Activated CD8-positive, alpha-beta memory T cell treated with anti-CD3 and anti-CD28 coated beads for 1 hour (primary cell): ENCODE measurements at places on chromosomes 2 and 18.

- DNase-seq, result no peak
Measured at GRCh38 chr2:12710301-12710700, 6.4 kb upstream of the TRIB2 start.

DNA sequence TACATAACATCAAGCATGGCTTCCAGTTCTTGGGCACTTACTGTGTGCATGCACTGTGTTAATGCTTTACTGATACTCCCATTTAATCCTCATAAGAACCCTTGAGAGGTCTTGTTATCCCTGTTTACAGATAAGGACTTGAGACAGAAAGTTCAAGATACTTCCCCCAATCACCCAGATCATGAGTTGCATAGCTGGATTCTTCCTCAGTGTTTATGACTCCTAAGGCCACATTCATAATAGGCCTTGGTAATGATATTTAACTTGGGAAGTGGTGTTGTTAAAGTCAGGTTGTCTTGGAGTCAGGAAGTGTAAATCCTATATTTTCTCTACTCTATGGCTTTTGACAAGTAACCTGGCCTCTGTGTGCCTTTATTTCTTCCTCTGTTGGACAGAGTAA, 22.7 kb downstream of the NOSTRIN start:
- DNase-seq, result no peak

GRCh38 chr2:181121996-181122395, 141.6 kb downstream of the UBE2E3 start:
- DNase-seq, result no peak

DNA sequence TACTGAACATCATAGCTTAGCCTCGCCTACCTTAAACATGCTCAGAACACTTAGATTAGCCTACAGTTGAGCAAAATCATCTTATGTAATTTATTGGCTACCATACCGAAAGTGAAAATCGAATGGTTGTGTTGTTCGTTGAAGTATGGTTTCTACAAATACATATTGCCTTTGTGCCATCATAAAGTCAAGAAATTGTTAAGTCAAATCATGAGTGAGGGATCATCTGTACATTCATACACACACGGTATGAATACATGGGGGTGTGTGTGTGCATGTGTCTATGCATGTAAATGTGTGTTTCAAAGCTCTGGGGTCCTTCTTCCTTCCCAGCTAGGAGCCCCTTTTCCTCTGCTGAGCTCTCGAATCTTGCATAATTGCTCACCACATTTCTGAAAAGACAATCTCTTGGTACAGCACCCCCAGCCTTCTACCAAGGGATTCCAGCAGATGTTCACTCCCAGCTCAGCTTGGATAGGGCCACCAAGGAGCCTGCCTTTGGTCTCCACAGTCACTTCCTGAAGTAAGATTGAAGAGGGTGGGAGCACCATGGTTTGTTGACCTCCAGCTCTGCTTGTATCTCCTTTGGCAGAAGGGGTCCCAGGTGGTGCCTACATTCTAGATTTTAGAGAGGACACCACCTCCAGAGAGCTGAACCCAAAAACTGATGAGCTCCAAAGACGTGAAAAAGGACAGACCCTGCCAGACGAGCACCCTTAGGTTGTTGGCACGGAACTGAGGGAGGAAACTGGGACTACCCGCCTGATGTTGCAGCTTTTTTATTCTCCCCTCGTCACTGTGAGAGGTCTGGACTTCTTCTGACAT, 33.2 kb upstream of the CYP1B1 start:
- DNase-seq, result no peak

DNA sequence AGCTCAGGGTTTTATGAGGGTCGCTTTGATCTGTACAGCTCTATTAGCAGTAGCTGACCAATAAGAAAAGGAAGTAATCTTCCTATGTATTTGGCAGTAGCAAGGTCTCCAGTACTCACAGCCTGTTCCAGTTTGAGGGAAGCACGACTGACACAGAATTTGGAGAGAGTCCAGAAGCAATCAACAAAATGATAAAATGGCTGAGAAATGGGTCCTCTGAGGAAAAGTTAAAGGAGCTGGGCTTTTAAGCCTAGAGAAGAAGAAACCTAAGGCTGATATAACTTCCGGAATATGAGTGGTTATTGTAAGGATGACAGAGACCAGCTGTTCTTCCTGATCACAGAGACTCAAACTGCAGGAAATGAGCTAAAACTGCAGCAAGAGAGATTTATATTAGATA, 382.8 kb downstream of the GPD2 start:
- no peak for DNase-seq

DNA sequence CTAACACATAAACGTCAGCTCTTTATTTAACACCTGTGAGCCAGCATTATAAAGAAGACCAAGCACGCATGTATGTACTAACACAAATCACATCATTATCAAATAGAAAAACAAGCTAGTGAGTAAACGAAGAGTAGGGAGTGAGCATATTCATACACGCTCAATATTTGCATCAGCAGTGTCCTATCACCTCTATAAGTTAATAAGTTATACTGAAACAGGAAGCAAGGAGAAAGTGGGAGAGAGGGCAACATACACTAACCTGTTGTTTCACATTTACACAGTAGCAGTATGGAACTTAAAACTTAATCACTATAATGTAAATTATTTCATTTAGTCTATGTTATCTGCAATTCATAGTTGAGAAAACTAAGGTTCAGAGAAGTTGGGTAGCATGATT, 321.5 kb upstream of the TANK start:
- no peak for DNase-seq

DNA sequence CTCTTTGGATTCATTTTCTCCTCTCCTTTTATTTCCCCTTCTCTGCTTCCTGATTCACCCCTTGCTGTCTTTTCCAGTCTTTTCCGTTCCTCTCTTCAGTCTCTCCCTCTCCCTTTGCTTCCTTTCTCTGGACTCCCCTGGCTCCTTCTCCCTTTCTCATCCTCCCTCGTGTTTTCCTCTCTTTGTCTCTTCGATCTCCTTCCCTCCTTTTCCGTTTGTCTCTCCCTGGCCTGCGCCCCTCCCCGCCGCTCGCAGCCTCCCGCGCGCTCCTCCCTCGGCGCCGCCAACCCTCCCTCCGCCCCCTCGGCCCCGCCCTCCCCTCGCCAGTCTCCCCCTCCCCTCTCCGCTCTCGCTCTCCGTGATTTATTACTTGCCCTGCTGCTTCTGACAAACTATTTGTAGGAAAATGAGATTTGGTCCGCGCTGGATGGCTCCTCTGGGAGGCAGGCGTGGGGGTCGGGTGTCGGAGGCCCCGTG, 46.0 kb upstream of the PAX8 start:
- peak; percentile 9 for DNase-seq

GRCh38 chr2:23489471-23490322, 104.7 kb downstream of the KLHL29 start:
- DNase-seq, result no peak

DNA sequence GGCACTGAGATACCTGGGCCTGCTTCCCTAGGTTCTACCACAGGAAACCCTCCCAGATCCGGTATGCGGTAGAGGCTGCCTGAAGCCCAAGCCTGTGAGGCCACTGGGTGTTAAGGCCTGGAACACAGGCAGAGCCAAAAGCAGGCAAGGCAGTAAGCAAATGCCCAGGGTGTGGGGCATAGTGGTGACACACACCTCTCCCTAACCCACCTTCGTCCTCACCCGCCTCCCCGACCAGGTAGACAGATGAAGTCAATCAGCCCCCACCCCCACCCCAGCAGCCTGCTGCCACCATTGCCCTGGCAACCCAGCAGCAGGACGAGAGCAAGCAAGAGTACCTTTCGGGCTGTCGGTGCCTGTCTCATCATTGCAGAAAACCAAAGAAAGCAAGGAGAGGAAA, 6.1 kb downstream of the DCTN1 start:
- DNase-seq, result no peak
